ENCODE measurements at places on chromosomes 3 and 15. TPM values are rescaled to one million over a fixed set of nuclear protein-coding genes. Genes with fewer than 3 reads are reported as not detected.

DNA sequence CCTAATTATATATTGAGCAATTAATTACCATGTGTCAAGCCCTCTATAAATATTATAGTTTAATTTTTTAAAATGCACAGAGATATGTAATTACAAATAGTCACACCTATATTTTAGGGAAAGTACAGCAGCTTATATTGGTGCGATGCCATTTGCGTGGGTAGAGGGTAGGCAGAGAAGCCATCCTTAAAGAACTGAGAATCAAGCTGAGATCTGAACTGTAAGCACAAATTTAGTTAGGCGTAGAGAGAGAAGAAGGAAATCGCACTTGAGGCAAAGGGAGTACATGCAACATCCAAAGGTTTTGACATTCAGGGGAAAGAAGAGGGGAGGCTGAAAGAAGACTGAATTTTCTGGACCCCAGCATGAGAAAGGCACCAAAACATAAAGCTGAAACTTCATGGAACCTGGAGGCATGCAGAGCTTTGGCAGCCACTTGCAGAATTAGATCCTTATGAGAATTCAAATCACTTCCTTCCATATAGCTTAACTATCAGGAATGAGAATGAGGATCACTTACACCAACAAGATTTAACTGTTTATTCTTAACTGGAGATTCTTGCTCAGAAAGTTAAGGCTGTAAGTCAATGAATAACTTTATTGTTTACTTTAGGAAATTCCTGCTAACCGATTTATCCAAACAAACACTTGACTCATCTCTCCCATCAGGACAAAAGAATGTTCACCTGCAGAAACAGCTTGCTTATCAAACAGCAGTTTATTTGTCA is 114.3 kb downstream of the TGFBR2 start:
- H3K36me3 ChIP-seq: peaks cover 1% of the 10 kb centered on the region
- no peak overlapping the region for H3K4me3 ChIP-seq
- DNase-seq: no peak
- H3K27ac ChIP-seq: no peak overlapping the region

DNA sequence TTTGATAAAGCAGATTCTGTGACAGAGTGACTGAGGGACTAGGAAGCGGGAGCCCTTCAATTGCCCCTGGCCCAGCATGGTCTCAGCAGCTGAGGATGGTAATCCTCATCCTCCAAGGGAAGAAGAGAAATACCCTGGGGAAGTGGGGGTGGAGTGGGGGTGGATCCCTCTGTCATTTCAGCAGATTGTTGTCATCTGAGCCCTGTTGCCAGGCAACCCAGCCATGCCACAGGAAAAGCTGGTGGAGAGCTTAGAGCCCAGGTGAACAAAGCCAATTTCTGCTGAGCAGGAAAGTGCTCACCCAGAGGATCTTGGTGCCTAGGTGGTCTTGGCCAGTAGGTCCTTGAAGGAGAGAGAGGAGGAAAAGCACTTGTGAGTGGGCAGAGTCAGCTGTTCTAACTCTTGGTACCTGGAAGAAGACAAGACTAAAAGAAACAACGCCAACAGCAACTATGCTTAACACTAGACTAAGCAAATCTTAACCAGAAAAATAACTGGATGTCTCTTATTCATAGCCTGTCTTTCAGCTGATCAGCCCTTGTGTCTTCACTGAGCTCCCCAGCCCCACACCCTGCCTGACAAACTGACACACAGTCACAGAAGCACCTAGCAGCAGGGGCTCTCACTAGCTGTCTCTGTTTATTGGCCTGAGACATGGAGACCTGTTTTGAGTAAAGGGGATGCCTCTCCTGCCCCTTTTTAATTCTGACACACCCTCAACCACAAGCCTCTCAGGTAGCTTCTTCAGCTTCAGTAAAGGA is 40.1 kb upstream of the DCLK3 start:
- peaks cover 3% of the 10 kb centered on the region for H3K36me3 ChIP-seq
- peaks cover 22% of the 10 kb centered on the region for H3K27me3 ChIP-seq
- no peak overlapping the region for H3K27ac ChIP-seq

DNA sequence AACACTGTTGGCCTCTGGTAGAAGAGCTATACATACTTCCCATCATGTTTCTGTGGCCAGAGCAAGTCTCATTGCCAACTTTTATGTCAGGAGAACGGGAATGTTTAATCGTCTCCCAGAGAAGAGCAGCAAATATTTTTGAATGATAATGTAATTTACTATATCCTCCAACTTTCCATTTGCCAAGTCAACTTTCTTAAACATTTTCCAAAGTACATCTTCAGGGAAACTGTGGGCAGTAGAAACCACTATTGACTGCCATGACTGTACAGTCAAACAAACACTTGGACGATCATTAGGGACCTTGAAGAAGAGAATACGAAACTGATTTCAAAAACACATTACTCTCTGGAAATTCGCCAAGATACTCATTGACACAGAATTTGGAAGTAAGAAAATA is 201.5 kb downstream of the GABRB3 start:
- no peak overlapping the region for H3K27ac ChIP-seq
- no peaks in the 10 kb centered on the region for H3K27me3 ChIP-seq
- H3K4me1 ChIP-seq: no peaks in the 10 kb centered on the region
- no peaks in the 10 kb centered on the region for H3K36me3 ChIP-seq

GRCh38 chr3:112579232-112579631 is 17.4 kb downstream of the SLC35A5 start:
- no peak overlapping the region for H3K27ac ChIP-seq
- peaks cover 5% of the 10 kb centered on the region for H3K4me1 ChIP-seq
- H3K36me3 ChIP-seq: peaks cover 2% of the 10 kb centered on the region
- DNase-seq: no peak

GRCh38 chr3:63034101-63034500 is 158.9 kb upstream of the CADPS start:
- DNase-seq: no peak
- H3K4me1 ChIP-seq: no peaks in the 10 kb centered on the region
- H3K27ac ChIP-seq: no peak overlapping the region
- no peaks in the 10 kb centered on the region for H3K36me3 ChIP-seq

DNA sequence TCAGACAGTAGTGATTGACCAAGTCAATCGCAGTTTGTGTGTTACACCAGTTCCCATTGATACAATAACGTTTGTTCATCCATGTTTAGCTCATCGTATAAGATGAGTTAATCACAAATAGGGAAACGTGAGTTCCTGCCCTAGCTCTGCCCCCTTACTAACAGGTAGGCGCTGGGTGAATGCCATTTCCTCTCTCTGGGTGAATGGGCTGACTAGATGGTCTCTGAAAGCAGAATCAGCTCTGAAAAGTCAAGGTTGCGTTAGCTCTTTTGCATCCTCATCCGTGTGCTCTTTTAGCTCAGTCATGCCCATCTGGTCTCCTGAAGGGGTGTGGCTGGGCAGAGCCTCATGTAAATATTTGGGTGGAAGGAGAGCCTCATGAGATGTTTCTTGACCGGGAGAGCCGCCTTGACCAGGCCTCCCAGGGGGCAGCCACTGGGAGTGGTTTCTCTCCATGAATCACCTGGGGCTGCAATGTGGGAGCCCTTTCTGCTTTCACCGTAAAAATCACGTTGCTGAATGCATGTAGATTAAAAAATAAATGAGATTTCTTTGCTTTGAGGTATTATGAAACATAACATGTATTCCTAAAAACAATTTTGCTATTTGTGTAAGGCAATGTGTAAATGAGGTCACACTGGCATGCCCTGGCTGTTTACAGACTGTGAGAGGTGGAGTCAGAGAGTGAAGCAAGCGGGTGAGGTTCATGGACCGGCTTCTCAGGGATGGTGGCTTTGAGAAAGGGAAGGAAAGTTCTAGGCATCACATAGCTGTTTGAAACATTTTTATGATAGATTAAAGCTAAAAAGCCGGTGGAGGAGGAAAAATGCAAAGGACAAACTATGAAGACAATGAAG is 108.4 kb upstream of the RASGRP1 start:
- no peak for DNase-seq
- H3K36me3 ChIP-seq: peaks cover 9% of the 10 kb centered on the region
- H3K27ac ChIP-seq: peak overlapping the region; percentile 94
- H3K27me3 ChIP-seq: no peaks in the 10 kb centered on the region

LSMEM2 gene
- not detected for total RNA-seq

GUCA1C gene
- total RNA-seq: not detected

GOLGA8T gene
- not detected for total RNA-seq

PLSCR5 gene
- not detected for total RNA-seq

Data from activated naive CD8-positive, alpha-beta T cell treated with anti-CD3 and anti-CD28 coated beads for 36 hours (primary cell).